ENCODE measurements at places on chromosomes 5 and 9.

DNA sequence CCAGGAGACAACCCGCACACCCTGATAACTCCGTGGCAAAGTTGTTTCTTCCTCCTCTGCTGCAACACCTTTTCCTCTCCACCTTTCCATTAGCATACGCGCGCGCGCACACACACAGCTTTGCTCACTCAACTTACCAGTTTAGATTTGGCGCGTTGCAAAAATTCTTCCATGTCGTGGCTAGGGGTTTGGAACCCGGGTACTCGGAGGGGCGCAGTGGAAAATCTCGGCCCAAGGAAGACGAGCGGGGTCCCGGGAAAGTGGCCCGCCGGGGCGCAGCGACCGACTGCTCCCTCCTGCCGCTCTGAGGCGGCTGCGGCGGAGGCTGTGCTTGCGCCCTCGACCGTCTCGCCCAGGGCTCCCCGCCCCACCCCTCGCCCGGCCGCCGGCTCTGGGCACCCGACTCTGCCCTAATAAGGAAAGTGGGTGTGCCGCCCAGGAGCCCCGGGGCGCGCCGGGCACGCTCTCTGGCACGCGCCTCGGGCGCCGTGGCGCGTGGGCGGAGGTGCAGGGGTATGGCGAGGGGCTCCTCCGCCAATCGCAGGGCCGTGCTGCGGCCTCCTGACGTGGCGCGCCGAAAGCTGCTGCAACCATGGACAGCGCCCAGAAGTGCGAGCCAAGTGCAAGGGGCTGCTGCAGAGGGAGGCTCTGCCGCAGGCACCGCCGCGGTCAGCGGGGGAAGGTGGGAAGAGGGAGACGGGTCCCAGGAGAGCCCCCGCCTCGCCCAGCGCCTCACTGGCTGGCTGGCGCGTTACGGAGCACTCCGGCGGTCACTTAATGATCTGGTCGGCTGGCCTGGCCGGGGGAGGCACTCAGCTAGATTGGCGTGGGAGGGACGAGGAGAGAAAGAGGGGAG lies at the start of gene PRUNE2:
Gene PRUNE2, minus strand, starts transcription at position 324 of the 856 bp plus-strand sequence. Its CDS starts 151 bp downstream, at position 173.
- DNase-seq: peak; percentile 71

DNA sequence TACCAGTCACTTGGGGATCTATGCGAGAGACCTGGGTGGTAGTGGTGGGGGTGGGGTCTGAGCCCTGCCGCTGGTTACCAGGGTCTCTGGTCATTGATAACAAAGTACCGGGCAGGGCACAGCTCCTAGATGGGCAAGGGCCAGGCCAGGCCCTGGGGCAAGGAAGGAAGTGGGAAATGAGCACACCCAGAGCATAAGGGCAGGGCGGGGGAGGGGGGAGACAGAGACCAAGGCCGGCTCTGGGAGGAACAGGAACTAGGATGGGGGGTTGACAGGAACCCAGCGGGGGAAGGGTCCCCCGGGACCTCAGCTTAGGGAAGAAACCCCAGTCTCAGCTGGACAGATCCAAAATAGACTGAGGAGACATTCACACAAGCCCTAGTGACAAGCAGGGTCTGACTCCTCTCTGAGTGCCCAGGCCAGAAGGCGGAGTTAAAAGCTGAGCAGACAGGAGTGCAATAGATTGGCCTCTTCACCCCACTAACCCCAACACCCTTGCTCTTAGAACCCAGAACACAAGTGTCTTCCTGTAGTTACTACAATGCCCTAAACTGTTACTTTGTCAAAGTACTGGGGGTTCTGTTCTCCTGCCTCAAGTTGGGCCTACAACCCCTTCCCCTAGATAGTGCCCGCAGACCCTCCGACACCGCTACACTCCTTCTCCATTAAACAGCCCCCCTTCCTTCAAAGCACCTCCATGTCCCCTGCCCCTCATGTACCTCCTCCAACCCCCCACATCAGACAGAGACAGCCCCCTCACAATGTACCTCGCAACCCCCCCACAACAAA lies 628 bp downstream of the ATOSB start:
- DNase-seq: peak; percentile 47

- DNase-seq: no peak
These were observed 48.6 kb downstream of the FOXI1 start for GRCh38 chr5:170154297-170154696.

DNA sequence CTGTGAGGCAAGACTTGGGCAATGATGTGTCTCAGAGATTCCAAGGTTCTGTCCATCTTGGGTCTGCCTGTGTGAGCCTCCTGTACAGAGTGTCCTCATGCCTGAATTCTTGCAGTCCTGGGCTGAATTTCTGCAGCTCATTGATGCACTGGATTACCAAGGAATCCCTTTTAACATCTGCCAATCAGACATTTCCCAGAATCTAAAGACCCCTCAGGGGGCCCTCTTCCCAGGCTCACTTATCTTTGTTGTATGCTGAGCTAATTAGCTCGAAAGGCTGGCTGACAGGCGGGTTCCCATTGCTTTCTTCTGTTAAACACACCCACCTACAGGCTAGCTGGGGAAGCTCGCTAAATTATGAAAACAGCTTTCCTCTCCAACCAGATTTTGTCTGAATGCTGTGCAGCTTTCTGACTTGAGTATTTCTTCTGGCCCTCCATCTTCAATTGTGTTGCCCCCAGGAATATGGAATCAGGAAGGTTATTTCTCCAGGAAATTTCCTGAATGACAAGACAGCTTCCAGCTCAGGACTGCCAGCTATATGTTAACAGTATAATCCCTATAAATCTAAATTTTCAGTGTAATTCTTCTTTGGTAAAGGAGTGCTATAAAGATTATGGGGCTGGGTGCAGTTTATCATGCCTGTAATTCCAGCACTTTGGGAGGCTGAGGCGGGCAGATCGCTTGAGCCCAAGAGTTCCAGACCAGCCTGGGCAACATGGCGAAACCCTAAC lies at the start of gene LIX1:
Gene LIX1, minus strand, starts transcription at position 91 of the 734 bp plus-strand sequence. Its CDS starts 35 bp downstream, at position 56.
- peak; percentile 28 for DNase-seq

GRCh38 chr9:37626708-37627292 lies 24.0 kb upstream of the FRMPD1 start:
- DNase-seq: no peak

- DNase-seq: no peak
These were observed 53.8 kb downstream of the NR2F1 start for GRCh38 chr5:93636837-93637236.

- no peak for DNase-seq
These were observed 173.9 kb upstream of the PPP1R26 start for GRCh38 chr9:135305546-135306180.

DNA sequence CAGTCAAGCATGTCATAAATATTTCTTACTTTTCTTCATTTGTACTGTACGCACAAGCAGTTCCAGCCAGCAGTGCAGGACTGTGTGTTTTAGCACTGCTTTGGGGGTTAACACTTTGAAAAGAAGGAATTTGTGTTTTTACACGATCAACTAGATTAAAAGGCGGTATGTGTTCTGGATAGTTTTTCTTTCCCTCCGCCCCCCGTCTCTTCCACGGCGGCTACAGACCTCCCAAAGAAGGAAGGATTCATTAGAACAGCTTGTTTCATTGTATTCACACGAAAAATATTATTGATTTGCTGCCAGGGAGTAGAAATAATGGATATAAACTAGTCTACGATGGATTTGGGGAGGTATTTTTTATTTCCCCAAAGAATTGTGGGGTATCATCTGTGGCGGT lies 336.8 kb upstream of the RFX3 start:
- no peak for DNase-seq

DNA sequence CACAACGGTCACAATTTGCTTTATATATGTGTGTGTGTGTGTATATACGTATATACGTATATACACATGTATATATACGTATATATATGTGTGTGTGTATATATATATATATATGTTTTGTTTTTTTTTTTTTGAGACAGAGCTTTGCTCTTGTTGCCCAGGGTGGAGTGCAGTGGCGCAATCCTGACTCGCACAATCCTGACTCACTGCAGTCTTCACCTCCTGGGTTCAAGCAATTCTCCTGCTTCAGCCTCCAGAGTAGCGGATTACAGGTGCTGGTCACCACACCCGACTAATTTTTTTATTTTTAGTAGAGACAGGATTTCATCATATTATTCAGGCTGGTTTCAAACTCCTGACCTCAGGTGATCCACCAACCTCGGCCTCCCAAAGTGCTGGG lies 3.1 kb downstream of the RNF38 start:
- DNase-seq: peak; percentile 23

DNA sequence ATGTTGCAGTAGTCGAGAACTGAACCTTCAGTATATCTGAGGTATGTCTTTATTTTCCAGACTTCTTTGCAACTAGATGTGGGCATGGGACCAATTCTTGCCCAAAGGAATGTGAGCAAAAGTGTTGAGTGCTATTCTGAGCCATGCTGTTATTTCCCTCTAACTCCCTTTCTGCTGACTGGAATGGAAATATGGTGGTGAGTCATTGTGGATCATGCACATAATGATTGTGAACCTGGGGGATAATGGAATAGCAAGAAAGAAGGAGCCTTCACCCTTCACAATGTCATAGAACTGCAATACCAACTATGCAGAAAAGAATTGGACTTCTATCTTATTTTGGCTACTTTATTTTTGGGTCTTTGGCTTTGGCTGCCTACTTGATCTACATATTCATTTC lies 10.3 kb upstream of the DOCK2 start:
- DNase-seq: peak; percentile 97

DNA sequence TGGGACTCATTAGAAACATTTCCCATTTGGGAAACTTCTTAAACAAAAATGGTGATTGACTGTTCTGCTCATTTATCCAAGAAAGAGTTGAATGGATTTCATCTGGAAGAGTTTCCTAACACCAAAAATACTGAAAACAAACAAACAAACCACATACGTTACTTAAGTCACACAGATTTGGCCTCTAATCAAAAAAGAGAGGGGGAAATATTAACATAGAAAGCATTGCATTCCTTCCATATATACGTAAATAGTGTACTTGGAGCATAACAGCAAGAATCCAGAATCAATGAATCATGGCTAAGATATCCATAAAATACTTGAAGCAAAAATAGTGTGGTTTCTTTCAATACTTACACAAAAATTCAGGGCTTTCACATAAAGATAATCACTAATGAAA lies 189.8 kb upstream of the MAP3K1 start:
- DNase-seq: peak; percentile 96

Measured in AG10803 (cell line).